ENCODE measurements at places on chromosomes 3 and 15. TPM values are rescaled to one million over a fixed set of nuclear protein-coding genes. Genes with fewer than 3 reads are reported as not detected.

The LMAN1L gene
- total RNA-seq = not detected

The LRRIQ4 gene
- not detected for total RNA-seq

The DGKG gene
- total RNA-seq = 0.31 TPM

The IGSF10 gene
- total RNA-seq = not detected

The CCDC50 gene
- total RNA-seq = 52.2 TPM

The CORO2B gene
- total RNA-seq = 1.0 TPM

The RAB7A gene
- 67.9 TPM for total RNA-seq

The DNAH12 gene
- not detected for total RNA-seq

The PARP3 gene
- total RNA-seq = 5.7 TPM

The TM4SF1 gene
- total RNA-seq = 154 TPM

The FEZF2 gene
- not detected for total RNA-seq

The RPP25 gene
- 1.6 TPM for total RNA-seq

The OR5K1 gene
- total RNA-seq = not detected

The GHSR gene
- total RNA-seq = not detected

The SLITRK3 gene
- total RNA-seq = not detected

The RETNLB gene
- total RNA-seq = not detected

The SLC12A1 gene
- not detected for total RNA-seq

The FBXO40 gene
- not detected for total RNA-seq

The A4GNT gene
- not detected for total RNA-seq

The FAN1 gene
- 9.9 TPM for total RNA-seq

The APOD gene
- 0.23 TPM for total RNA-seq

The LEKR1 gene
- total RNA-seq = 0.30 TPM

The C2CD4A gene
- total RNA-seq = not detected

The SLC7A14 gene
- not detected for total RNA-seq

The DCUN1D1 gene
- total RNA-seq = 17.5 TPM

The CTXN2 gene
- total RNA-seq = not detected

The ZNF639 gene
- 31.3 TPM for total RNA-seq

The SLC28A1 gene
- total RNA-seq = not detected

The TGM5 gene
- 0.16 TPM for total RNA-seq

All from hair follicular keratinocyte (primary cell).